ENCODE measurements at places on chromosomes 7 and 10.

DNA sequence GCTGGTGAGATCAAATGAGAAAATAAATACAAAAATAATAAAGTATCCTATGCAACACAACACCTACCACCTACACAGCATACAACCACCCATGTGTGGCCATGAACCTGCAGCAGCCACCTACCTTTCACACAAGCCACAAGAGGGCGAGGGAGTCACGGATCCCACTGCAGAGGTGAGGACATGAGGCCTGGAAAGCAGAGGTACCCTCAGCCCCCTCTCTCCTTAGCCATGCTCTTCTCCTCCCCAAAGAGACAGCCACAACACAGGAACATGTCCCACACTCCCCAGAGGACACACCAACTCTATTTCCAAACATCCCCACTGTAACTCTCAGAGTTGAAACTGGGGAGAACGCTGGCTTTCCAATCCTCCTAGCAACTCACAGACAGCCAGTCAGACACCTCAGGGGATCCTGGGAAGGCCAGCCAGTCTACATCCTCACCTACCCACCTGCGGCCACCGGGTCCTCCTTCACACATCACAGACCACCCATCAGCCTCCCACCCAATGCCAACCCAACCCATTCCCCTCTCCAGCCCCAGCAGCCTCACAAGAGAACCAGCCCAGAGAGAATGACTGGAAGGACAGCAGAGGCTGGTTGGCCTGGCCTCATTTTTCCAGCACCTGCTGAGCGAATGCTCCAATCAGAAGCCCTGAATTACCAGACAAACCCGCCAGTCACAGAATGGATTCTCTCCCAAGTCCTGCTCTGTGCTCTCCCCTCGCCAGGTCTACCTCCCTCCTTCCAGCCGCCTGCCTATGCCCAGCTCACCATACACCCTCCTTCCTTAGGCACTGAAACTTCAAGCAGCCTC, 18.4 kb downstream of the DLG5 start:
- DNase-seq, result peak; percentile 44

DNA sequence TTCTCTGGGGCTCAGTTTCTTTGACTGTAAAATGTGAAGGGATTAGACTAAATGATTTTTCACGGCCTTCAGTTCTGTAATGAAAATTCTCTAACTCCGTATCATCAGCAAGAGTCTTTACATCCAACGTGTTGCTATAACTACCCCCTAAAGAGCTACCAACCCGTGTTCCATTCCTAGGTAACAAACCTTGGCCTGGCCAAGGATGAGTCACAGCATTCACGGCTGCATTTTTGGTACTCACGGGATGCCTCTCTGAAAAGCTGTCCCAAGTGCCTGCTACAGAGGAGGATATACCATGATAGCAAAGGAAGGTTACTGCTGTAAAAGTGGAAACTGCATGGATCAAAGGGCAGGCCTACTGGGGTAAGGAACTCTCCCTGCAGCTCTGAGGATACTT, 5.9 kb downstream of the LRRC4 start:
- no peak for DNase-seq

DNA sequence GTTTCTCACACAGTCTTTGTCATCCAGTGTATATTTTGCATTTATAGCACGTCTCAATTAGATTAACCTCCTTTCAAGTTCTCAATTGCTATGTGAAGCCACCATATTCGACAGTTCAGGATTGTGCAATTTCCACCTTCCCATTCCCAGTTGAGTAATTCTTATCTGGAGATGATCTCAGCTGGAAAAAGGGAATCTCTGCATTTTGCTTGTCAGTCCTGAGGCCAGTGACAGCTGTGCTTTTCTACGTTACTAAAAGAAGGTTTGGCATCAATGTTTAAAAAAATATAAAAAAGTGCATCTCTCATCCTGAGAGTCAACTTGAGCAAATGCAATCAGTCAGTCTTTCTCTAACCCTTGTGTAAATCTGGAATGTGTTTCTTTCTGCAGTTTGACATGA, 247.7 kb downstream of the PRKG1 start:
- DNase-seq, result no peak

DNA sequence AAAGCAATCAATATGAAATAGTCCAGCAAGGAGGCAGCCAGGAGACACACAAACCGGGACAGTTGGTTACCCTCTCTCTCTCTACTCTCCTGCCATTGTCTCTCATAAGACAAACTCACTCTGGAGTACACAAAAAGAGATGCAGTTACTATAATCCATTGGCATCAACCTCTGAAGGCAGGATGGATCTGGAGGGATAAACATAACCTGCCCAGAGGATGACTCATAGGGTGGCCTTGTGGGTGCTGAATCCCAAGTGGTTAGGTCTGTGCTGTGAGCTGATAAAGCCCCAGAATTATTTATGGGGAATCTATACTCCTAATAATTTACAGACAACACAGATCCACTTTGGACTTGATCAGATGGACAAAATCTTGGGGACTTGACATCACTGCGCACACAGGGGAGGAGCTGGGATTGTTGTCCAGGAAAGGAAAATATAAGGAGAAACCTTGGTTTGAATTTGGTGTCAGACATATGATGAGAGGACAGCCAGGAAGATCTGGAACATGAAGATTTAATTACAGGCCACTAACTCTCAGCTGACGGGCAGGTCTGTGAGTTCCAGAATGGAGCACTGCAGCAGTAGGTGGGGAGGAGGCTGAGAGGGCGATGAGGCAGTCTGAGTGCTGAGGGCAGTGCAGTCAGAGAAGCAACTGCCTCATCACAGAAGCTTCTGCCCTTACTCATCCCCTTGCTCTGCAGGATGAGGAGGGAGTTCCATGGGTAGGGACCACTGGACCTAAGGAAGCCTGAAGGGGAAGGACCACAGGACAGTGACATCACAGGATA, 113.9 kb upstream of the PRSS58 start:
- no peak for DNase-seq

Measured in HuH-7 (cell line).